Stomach (tissue), 19 donors: ENCODE measurements at places on chromosomes 7 and 10. TPM values are rescaled to one million over a fixed set of nuclear protein-coding genes. Genes with fewer than 3 reads are reported as not detected.

- no peak overlapping the region for H3K4me3 ChIP-seq
- DNase-seq = no peak
- H3K36me3 ChIP-seq = peaks cover 23% of the 10 kb centered on the region
- no peaks in the 10 kb centered on the region for H3K4me1 ChIP-seq
- no peak overlapping the region for H3K27ac ChIP-seq
- H3K27me3 ChIP-seq = peaks cover 3% of the 10 kb centered on the region
Observed at GRCh38 chr7:2918406-2918805, 74.3 kb upstream of the GNA12 start.

DNA sequence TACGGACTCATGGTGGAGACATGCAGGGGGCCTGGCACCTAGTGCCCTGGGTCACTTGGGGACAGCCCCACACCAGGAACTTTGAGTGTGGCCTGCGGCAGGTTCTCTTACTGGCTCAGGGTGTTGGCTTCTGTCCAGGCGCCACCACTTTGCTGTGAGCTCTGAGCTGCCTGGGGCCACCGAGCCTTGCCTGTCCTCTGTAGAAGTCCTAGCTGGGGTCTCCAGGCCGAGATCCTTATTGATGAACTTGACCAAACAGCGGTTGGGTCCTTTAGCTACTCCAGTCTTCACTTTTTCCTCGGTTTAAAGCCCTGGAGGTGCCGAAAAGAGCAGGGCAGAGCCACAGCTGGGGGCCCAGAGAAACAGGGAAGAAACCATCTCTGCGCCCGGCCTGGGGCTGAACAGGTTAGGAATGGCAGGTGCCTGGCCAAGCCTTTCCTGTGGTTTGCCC is 41.3 kb downstream of the ZNF467 start:
- peaks cover 48% of the 10 kb centered on the region for H3K4me1 ChIP-seq
- H3K4me3 ChIP-seq = no peak overlapping the region
- peaks cover 19% of the 10 kb centered on the region for H3K36me3 ChIP-seq
- H3K27me3 ChIP-seq = no peaks in the 10 kb centered on the region

- H3K27me3 ChIP-seq = peaks cover 4% of the 10 kb centered on the region
- DNase-seq = peak; percentile 41
- no peaks in the 10 kb centered on the region for H3K36me3 ChIP-seq
Observed at GRCh38 chr10:44249490-44249889, 135.4 kb downstream of the CXCL12 start.

- H3K27me3 ChIP-seq = no peaks in the 10 kb centered on the region
- H3K27ac ChIP-seq = peak overlapping the region; percentile 83
Observed at GRCh38 chr7:134636008-134636449, 10.6 kb upstream of the BPGM start.

- no peak overlapping the region for H3K27ac ChIP-seq
- no peak overlapping the region for H3K4me3 ChIP-seq
- H3K4me1 ChIP-seq = peaks cover 12% of the 10 kb centered on the region
Observed at GRCh38 chr10:76113952-76114351, 682.5 kb downstream of the LRMDA start.

DNA sequence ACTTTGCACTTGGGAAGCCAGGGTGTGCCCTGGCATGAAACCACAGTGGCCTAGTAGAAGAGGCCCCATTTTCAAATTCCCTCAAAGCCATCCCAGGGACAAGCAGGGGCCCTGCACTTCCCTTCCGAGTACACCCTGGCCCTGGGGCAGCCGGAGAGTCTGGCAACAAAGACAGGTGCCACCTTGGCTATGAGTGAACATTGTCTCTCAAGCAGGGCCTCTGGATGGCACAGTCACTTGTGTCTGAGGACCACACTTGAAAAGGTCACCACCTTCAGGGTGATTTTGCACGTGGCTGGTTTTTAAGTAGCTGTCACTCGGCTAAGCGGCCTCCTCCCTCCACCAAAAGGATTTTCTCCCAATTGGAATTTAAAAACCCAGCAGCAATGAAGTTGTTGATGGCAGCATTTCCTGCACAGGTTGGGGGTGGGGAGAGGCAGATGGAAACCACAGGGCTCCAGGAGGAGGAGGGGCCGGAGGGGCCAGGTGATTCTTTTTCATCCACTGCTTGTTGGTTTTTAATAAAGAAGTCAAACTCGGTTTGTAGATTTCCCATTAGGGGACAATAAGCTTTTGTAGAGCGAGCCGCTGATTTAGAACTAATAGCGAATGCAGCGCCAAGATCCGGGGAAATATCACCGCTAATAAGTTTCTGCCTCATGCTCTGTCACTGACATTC is 33.9 kb downstream of the C10orf105 start:
- no peaks in the 10 kb centered on the region for H3K36me3 ChIP-seq
- no peaks in the 10 kb centered on the region for H3K27me3 ChIP-seq
- H3K4me3 ChIP-seq = no peak overlapping the region
- no peak for DNase-seq
- no peaks in the 10 kb centered on the region for H3K4me1 ChIP-seq

- H3K4me3 ChIP-seq = no peak overlapping the region
- DNase-seq = no peak
- H3K36me3 ChIP-seq = no peaks in the 10 kb centered on the region
- H3K27me3 ChIP-seq = no peaks in the 10 kb centered on the region
Observed at GRCh38 chr7:46256870-46257661, 336.0 kb upstream of the IGFBP3 start.

GRCh38 chr7:127362364-127363027 is 30.0 kb downstream of the ZNF800 start:
- DNase-seq = no peak
- no peaks in the 10 kb centered on the region for H3K27me3 ChIP-seq
- H3K4me1 ChIP-seq = peaks cover 8% of the 10 kb centered on the region
- no peak overlapping the region for H3K27ac ChIP-seq

GRCh38 chr10:4527281-4527970 is 298.6 kb upstream of the AKR1E2 start:
- no peaks in the 10 kb centered on the region for H3K27me3 ChIP-seq
- H3K36me3 ChIP-seq = no peaks in the 10 kb centered on the region
- no peak overlapping the region for H3K27ac ChIP-seq

DNA sequence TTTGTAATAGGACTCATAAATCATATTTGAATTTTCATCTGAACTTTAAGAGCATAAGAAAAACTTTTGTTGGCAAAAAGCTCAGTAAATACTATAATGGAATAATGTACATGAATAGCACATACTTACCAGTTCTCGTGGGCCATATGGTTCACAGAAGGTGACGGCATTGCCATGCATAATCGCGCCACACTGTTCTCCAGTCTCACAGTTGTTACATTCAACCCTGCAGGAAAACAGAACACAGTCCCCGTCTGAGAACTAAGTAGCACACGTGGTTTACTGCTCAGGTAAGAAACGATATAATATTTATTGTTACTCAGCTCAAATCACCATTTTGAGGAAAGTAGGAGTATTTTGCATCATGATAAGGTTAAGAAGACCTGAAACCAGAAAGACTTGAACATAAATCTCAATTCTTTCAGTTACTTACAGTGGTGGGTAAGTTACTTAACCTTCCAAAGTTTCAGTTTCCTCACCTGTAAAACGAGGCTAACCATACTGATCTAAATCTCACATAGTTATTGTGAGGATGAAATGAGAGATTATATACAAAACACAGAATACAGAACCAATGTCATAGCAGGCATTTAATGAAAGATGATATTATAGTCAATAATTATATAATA is 261.4 kb downstream of the RELN start:
- H3K4me1 ChIP-seq = no peaks in the 10 kb centered on the region
- no peak overlapping the region for H3K4me3 ChIP-seq
- DNase-seq = no peak
- no peak overlapping the region for H3K27ac ChIP-seq
- H3K27me3 ChIP-seq = no peaks in the 10 kb centered on the region

Gene C10orf90
- total RNA-seq = not detected

Gene NPC1L1
- total RNA-seq = 1.1 TPM

Gene FIS1
- 245 TPM for total RNA-seq

Gene SLC18A3
- total RNA-seq = not detected
